ENCODE measurements at places on chromosomes 7 and 10.

- peak; percentile 87 for DNase-seq
Observed at GRCh38 chr7:100247152-100247757, 27.5 kb downstream of the PVRIG start.

- DNase-seq, result no peak
Observed at GRCh38 chr7:3917436-3917835, 616.4 kb downstream of the SDK1 start.

DNA sequence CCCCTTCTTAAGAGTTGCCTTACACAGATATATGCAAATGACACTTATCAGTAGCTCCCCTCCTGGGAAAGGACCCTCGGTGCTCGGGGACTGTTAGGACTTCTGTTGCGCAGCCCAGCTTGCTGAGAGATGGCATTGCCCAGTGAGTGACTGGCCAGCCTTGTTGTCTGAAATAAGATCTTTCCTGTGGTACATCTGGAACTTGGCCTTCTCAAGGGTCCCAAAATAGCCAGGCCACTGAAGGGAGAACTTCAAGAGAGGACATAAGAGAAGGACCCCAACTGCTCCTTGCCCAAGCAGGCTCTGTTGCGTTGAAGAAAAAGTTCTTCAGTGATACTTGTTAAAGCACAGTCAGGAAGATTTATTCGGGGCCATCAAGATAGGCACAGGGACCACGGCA lies 17.3 kb downstream of the BAG3 start:
- DNase-seq, result no peak

DNA sequence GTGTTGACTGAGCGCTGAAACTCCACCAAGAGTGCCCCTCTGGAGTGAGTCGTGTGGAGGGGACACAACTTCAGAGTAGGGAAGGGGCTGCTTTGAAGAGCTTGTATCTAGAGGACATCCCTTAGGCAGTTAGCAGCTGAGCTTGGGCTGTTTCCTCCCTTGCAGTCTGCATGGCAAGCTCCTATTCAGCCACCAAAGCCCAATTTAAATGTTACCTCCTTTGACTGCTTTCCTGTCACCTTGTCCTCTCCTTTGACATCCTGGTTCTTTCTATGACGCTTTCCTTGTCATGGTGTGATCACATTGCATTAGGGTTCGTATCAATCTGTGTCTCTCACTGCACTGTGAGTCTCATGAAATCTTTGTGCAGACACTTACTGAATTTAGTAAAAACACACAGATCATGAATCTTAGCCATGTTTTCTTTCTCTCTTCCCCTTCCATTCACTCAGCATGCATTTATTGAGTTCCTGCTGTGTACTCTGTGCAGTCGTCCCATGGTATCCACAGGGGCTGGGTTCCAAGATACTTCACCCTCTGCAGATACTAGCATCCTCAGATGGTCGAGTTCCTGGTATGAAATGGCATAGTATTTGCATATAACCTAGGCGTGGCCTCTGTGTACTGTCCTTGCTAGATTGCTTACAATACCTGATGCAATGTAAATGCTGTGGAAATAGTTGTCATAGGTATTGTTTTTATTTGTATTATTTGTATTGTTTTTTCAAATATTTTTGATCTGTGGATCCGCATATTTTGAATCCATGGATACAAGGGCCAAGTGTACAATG lies 228.5 kb downstream of the CCDC3 start:
- no peak for DNase-seq

DNA sequence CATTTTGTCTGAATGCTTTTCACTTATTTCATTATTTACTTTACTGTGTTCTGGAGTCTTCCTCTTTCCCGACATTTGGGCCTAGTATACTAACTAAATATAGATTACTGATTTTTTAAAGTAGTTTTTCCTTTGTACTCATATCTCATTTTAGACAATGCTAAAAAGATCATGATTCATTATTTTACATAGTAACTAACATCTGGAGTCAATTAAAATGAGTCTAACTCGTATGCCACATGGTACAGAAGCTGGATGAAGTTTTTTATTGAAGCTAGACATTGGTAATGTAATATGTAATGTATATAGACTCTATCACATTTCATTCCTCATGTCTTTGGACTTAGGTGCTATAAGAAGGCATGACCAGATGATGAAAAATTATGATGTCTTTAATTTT lies 156.3 kb upstream of the HGF start:
- no peak for DNase-seq

- no peak for DNase-seq
Observed at GRCh38 chr7:48052748-48053147, 17.4 kb downstream of the C7orf57 start.

DNA sequence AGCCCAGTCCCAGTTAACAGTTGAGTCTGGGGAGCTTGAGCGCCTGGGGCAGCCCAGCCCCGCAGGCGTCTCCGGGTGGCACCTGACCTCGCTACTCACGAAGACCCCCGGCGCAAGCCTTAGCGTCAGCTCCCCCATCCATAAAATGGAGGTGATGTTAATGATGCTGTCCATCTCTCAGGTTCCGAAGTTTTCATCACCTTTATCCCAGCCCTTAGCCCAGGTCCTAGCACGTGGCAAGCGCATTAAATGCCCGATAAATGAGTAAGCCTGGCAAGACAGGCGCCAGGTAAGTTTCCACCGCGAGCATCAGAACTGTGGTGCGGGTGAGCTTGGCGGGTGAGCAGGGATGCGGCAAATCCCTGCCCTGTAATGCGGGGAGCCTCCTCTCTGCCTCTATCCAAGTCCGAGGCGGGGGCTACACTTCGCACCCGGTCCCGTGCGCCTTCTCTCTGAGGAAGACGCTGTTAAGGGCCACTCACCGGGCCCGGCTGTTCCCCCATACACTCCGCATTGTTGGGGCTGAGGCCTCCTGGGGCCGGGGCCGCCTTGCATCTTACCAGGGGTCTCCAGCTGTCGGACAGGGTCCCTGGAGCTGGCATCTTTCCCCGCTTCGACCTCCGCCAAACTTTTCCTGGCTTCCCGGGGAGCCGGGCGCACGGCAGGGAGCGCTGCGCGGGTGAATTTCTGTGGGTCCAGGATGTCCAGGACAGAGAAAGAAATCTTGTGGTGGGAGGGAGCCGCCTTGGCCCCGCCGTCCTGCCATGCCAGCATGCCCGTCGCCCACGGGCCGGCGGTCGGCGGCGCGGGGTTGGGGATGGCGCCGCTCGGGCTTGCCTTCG lies 444 bp downstream of the NKX1-2 start:
- no peak for DNase-seq

DNA sequence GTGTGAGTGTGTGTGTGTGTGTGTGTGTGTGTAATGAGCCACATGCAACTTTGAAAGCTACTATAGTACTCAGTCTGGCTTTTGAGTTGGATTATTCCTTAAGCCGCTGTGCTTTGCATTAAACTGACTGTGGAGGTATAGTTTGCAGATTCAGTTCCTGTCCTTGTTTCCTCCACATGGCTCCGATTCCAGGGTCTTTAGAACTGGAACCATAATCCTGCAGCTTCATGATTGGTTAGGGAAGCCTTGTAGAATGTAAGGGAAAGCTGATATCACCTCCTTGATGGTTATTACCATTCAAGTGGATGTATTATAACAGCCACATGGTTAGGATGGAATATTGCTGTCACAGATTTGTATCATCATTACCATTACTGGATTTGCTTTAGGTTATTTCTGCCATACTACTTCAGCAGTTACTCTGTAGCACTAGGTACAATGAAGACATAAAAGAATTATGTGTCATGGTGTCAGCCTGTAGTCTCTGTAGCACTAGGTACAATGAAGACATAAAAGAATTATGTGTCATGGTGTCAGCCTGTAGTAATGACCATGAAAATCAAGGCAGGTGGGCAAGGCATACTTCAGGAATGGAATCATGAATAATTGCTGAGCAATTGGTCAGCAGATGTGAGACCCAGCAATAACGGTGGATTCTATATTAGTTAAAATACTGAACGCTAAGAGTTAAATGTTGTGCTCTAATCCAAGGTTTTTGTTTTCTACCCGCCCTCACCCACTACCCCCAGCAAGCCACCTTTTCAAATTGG lies 275.1 kb upstream of the FZD1 start:
- no peak for DNase-seq

- no peak for DNase-seq
Observed at GRCh38 chr7:158096582-158096981, 491.0 kb downstream of the PTPRN2 start.

DNA sequence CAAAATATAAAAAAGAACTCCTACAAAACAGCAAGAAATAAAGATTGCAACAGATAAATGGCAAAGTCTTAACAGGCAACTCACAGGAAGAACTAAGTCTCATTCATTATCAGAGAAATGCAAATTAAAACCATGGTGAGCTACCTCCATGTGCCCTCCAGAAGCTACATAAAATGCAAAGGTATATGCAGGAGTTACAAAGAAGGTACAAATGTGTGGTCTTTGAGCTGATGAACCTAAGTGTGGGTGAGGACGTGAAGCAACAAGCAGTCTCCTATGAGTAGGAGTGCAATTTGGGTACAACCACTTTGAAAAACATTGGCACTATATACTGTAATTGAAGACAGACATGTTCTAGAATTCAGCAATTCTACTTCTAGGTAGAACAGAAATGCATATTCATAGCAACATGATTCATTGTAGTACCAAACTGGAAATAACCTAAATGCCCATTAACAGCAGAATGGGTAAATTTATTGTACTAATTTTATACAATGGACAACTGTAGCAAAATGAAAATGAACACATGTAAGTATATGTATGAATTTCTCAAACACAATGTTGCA lies 61.6 kb upstream of the KCNMA1 start:
- DNase-seq, result no peak

DNA sequence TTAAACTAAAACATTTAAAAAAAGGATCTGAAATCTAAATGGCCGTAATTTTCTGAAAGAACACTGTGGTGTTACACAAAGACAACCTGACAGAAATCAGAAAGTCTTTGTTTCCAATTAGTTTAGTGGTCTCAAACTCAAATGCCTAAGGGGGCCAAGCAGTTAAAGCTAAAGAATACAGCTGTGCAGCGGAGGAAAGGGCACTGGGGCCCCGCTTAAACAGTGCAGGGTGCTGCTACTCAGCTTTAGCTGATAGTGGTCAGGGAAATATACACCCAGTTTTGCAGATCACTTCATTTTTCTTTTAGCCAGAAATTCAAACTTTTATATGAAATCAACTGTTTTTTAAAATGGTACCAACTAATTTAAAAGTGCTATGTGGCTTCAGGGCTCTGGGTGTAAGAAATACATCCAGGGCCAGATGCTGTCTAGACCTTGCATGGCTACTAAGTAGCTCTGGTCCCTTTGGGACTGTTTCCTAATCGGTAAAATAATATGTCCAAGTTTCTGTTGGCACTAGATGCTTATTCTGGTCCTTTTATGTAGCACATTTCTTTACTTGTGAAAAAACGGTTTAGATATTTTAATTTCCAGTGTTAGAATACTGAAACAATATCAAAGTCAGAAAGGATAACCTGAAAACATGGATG lies 161.8 kb upstream of the LAMB4 start:
- DNase-seq, result no peak

DNA sequence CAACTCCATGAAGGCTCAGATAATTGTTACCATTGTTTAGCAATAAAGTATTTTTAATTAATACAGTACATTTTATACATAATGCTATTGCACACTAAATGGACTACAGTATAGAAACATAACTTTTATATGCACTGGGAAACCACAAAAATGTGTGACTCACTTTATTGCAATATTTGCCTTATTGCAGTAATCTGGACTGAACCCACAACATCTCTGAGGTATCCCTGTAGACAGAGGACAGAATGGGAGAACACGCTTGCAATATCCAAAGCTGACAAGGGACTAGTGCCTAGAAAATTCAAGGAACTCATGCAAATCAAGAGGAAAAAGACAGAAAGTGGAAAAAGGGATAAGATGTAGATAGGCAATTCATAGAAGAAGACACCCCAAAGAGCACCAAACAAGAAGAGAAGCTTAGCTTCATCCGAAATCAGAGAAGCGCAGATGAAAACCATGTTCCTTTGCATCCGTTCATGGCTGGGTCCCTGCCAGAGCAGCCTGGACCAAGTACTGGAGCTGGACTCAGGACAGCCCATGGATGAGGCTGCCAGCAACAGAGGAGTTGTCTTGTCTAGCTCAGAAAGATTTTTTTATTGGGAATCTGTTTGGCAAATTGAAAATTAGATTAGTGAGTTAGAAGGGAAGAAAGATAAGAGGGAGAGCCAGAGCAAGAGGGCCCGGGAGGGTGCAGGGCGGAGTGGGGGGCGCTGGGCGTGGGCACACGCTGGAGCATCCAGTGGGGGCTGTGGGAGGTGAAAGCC lies 16.0 kb upstream of the GALNTL5 start:
- DNase-seq, result no peak

DNA sequence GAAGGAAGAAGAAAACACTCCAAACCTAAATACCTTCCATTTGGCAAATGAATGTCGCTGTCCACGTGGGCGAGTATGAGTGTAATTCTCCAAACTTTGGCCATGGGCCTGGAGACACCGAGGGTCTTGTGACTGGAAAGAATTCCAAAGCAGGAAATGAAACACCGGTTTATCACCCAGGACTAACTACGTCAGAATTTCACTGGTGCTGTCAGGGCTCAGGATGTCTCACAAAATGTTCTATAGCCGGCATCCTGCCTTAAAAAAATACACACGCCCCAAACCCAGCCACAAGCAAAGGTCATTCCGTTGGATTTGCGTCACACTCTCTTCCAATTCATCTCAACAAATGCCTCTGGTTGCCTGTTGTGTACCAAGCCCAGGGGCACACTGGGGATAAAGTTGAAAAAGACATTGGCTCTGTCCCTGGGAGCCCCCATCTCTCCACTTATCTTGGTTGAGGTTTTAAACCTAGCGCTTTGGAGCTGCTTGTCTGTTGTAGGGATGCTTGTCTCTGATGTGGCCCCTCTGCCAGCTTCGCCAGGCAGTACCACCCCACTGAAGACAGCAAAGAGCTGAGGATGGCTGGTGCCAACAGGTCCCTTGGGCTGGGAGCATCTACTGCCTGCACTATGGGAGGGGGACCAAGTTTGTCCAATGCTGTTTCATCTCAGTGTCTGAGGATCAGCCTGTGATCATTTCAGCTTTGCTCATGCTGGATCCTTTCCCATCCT lies 31.2 kb downstream of the GSTO2 start:
- no peak for DNase-seq

GRCh38 chr7:11343818-11344413 lies 370.2 kb downstream of the PHF14 start:
- DNase-seq, result peak; percentile 76

GRCh38 chr10:84368828-84369227 lies 40.4 kb downstream of the CCSER2 start:
- no peak for DNase-seq

DNA sequence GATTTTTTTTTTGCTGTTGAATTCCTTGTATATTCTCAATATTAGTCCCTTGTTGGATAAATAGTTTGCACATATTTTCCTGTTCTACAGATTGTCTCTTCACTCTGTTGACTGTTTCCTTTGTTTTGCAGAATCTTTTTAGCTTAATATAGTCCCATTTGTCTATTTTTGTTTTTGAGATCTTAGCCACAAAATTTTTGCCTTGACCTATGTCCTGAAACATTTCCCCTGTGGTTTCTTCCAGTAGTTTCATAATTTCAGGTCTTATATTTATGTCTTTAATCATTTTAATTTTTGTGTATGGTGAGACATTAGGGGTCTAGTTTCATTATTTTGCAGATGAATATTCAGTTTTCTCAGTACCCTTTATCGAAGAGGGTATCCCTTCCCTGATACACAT lies 92.7 kb downstream of the LANCL2 start:
- no peak for DNase-seq

All from NCI-H345 (cell line).